NB4 (cell line): ENCODE measurements at places on chromosomes 16 and 17.
A peak's percentile ranks its signal among the peaks of the same experiment; 100 is the strongest.

GRCh38 chr17:50620237-50620636 lies 14.4 kb upstream of the ABCC3 start:
- DNase-seq = no peak

DNA sequence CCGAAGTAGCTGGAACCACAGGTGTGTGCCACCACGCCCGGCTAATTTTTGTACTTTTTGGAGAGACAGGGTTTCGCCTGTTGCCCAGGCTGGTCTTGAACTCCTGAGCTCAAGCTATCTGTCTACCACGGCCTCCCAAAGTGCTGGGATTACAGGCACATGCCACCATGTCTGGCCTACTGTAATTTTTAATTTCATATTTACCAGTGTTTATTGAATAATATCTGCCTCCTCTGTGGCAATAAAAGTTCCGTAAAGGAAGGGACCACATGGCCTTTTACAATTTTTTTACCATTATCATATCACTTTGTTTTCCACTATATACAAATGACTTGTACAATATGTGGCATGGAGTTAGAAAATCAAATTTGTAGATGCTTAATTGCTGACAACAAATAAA lies 7.8 kb downstream of the USP31 start:
- no peak for DNase-seq

DNA sequence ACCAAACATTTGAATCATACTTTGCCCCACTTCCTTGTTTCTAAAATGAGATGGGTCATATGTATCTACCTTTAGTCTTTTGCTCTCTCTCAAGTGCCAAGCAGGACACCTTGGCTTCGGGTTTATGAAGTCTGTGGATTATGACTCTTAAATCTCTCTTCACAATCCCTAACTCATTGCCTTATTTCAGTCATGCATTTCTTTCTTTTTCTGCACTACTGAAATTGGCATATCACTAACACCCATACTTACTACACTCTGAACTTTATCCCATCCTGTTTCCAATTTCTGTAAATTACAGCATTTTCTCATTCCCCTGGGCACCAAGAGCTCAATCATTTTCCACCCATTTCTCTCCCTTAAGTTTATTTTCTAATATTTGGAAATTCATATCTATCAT lies 42.0 kb downstream of the ABCA9 start:
- DNase-seq = no peak

DNA sequence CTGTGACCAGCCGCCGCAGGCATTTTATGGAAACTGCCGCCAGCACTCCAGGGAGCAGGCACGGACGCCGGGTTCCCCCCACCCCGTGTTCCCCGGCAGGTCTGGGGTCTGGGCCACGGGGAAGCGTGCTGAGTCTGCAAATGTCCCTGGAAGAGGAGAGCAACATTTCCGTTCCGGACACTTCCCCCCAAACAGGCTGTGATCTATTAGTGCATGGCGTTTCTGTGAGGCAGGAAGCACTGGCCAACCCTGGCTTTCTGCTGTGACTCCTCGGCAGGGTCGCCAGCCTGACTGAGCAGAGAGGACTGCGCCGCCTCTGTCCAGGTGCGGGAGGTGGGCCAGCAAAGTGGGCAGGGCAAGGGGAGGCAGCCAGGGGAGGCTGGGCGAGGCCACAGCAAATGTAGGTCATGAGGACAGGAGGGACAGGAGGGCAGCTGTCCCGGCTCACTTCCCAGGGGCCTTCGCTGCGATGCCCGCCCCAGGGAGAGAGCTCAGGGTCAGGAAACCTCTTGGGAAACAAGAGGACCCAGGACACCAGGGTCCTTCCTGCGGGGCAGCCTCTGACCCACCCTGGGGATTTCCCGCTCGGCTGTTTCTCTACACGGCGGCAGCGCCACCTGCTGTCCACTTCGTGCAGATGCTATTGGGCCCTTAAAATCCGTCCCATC lies 9.5 kb downstream of the FOXF1 start:
- peak; percentile 72 for DNase-seq

DNA sequence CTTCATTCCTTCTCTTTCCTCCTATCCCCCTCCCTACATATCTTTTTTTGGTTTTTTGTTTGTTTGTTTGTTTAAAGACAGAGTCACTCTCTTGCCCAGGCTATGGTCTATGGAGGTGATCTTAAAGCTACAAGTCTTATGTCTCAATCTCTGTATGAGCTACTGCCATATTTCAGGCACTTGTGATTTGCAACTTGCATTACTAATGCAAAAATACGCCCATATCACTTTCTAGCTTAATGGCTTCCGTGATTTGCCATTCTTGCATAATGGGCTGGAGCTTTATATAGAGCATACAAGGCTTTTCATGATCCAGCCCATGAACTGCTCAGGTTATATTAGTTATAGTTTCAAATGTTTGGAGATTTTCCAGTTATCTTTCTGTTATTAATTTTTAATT lies 7.5 kb downstream of the CFAP97D1 start:
- no peak for DNase-seq

DNA sequence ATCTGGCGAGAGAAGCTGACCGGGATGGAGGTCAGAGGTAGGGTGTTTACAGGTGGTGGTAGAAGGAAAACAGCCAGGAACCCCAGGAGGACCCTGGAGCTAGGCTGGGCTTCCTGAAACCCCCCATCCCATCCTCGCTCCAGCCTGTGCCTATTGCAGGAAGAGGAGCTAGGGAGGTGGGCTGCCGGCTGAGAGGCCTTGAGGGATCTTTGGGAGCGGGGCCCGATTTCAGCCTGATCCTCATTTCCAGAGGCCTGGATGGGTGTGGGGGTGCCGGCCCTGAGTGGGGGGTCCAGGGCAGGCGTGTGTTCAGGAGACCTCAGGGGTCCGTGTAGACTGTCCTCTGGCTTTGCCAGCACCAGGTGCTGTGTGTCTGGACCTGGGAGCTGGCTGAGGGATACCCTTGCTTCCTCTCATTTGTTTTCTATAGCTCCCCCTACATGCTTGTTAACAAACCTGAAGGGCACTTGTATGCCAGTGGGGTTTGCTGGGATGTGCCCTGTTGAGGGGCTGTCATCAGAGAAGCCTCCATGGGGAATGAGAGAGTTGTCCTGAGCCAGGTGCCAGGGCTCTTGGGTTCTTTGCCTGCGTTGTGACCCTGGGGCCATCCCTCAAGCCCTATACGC lies 18.9 kb upstream of the RAP1GAP2 start:
- DNase-seq = no peak
